ENCODE measurements at places on chromosomes 13 and 19.

DNA sequence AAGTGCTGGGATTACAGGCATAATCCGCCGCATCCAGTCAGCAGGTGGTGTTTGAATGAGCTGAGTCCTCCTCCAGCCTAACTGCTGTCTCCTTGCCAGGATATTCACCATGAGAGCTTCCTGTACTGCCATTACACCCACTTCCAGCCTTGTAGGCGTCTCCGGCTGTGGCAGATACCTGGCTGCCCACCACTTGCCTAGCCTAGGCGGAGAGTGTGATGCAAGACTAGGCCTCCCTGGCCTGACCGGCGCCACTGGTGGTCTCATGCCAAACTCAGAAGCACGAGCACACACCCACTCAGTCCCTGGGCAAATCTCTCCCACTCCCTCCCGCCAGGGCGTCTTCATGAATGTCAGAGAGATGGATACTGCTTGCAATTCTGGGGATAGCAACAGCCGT is 16.6 kb downstream of the IL12RB1 start:
- no peak for DNase-seq

GRCh38 chr13:53408847-53409568 is 380.4 kb downstream of the OLFM4 start:
- no peak for DNase-seq

- DNase-seq, result peak; percentile 21
These were observed 12.3 kb upstream of the SACS start for GRCh38 chr13:23445794-23446193.

DNA sequence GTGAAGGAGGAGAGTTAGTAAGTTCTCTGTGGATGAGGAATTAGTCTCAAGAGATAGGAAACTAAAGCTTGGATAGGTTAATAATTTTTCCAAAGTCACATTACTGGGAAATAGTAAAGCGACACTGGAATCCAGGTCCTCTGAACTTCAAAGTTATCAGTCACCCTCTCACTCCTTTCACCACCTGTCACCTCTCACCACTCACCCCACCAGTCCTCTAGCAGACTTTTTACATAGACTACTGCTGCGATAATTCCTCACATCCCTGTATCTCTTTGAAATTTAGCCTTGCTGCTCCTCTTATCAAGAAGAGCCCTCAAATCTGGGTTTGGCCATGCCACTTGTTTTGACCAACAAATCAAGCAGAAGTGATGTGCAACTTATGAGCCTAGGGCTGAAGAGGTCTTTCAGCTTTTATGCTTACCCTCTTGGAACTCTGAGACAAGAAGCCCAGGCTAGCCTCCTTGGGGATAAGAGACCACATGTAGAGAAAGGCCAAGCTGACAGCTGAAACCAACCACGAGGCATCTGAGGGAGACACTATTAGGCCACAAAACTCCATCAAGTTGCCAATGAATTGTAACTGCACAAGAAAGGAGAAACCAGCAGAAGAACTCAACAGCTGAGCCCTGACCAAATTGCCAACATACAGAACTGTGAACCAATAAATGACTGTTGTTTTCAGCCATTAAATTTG is 41.2 kb downstream of the STARD13 start:
- no peak for DNase-seq

DNA sequence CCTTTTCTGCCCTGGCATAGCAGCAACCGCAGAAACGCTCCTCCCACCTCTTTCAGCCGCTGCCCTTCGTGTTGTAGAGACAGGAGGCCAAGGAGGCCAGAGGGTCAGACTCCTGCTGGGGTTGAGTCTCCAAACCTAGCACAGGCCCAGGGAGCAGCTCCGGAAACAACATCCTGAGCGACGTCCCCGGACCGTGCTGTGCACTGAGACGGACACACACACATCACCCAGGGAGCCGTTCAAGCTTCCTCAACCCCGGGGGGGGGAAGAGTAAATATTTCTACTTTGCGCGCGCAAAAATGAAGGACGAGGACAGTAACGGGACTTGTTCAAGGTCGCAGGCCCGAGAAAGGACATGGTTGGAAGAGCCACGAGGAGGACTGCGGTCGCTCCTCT is 657 bp downstream of the ZNF550 start:
- peak; percentile 42 for DNase-seq

DNA sequence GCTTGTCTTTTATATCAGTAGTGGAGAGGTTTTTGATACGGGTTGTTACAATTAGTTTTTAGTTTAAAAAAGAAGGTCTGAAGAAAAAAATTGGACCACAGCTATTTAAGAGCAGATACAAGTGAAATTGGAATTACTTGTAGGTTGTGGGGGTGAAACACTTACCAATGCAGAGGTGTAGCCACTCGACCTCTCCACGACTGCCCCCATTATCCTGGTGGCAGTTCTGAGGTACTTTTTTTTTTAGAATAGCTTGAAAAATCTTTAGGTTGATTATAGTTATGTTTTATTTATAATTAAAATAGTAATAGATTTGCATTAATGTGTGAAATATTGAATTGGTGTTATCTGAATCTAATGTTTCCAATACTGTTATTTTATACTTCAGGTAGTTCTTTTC is 60.7 kb downstream of the PAN3 start:
- DNase-seq, result no peak

DNA sequence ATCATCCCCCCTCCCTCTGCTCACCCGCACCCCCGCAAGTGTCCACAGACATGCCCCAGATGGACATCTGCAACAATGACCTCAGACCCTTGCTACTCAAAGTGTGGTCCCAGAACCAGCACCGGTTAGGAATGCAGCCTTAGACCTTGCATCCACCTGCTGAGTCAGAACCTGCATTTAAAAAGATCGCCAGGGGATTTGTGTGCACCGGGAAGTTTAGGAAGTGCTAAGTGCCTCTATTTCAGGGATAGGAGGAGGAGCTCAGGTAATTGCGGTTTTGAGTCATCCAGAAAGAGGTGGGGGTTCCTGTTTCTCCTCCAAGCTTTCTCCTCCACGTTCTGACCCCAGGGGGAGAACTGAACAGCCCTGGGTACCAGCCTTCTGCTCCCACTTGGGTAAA is 46.2 kb downstream of the CACNA1A start:
- DNase-seq, result no peak

DNA sequence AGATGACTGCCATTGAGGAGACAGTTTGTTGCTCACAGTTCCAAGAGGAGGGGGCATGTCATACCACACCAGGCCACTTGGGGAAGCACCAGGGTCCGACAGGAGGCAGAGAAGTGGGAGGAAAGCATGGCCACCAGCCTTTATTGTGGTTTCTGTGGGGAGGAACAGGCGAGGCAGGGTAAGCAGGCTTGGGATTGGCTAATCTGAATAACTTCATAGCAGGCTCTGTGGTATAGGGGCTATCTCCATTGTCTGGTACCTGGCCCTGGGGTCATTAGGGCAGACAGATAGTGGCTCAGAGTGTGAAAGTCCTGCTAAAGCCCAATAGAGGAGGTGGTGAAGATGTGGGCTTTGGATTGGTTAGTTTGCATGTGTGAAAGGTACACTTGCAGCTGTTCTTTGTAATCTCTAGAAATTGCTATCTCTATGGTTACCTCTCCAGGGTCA is 35.5 kb downstream of the CBY2 start:
- peak; percentile 11 for DNase-seq

DNA sequence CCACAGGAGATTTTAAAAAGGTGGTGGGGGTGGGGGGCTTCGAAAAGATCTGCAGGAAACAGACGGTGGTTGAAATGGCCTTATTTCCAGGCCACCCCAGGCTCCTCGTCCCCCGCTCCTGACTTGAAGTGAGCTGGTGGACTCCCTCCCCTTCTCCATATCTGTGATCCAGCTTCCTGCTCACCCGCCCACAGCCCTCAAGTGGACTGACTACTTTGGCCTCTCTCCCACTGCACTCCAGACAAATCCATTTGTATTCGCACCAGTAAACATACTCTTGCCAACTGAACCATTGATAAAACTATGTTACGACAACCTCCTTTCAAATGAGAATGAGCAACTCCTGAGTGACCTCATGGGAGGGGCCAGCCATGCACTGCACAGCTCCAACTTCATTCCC is 259.5 kb downstream of the COL4A1 start:
- no peak for DNase-seq

DNA sequence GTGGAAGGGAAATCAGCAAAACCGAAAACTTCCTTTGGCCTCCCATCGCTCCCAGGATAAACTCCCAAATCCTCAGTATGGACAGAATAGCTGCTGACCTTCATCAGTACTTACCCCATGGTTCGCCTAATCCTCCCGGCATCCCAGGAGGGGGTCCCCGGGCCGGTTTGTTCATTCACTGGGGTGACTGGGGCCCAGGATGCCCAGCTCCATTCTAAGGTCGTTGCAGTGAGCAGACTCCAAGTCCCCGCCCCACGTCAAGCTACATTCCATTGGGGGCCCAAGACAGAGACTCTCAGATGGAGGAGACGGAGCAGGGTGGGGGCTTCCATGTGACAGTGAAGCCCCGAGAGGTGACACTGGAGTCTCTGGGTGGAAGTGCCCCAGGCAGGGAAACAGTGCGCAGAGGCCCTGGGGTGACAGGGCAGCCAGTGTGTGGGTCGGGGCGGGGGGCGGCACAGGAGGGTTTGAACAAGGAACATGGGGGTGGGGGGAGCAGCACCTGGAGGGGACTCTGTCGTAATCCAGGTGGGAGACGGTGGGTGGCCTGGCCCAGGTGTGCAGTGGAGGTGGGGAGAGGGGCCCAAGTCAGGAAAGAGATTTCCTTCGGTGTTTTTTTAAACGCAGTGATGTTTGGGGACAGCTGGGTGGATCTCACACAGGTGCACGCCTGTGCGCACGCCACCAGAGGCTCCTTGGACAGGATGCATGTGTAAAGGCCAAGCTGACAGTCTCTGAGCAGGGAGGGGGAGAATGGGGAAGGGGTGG is 5.1 kb downstream of the SSBP4 start:
- no peak for DNase-seq

DNA sequence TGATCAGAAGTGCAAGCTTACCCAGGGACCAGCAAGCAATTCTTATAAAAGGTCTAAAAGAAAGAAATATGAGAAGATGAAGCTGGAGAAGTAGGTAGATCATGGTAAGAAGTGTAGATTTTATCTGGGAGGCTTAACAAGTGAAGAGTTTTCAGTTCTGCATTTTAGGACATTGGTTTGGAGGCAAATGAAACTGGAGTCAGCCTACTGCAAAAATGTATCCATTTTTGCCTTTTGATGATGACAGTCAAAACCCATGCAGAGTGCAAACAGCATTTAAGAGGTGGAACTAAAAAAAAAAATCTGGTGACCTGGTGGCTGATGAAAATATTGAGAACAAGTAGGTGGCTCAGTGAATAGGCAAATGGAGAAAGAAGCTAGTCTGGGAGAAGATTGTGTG is 216.9 kb downstream of the DNAJC15 start:
- DNase-seq, result no peak

DNA sequence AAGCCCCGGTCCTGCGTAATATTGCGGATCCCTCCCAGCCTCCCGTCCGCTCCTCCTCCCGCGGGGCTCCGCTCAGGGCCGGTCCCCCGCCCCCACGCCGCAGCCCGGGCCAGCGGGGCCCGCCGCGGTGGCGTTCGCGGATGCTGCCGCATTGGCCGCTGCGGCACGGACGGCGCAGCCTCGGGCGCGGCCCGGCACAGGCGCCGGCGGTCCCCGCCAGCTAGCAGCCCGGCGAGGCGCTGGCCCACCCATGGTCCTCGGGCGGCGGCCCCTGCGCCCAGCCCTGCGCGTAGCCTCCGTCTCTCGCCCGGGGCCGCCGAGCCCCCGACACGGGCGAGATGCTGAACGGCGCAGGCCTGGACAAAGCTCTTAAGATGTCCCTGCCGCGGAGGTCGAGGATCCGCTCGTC is at the start of gene ATP8A2:
TSS of gene ATP8A2 (plus strand) at position 100 of the 409 bp plus-strand sequence. CDS start at position 339, 239 bp downstream.
- DNase-seq, result no peak

GRCh38 chr19:32542477-32543108 is 38.4 kb upstream of the PDCD5 start:
- DNase-seq, result no peak

GRCh38 chr13:39820606-39821005 is 165.1 kb downstream of the COG6 start:
- DNase-seq, result no peak

GRCh38 chr13:90293793-90294361 is 1053.6 kb upstream of the MIR17HG start:
- no peak for DNase-seq

DNA sequence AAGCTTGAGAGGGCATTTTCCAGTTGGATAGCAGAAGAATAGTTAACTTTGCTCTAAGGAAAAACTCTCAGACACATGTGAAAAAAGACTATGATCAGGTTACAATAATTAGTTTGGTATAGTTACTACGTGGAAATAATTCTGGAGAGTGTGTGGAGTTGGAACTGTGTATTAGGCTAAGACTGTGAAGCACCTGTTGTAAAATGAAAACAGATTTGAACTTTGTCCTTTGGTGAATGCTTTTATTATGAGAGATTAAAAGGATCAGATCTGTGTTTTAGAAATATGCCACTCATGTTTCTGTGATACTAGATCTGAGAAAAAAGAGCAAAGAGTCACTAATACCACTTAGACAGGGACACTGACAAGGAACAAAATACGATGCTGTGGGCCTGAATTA is 807.5 kb upstream of the ATXN8OS start:
- DNase-seq, result no peak

GRCh38 chr19:51226067-51226466 is 1.2 kb downstream of the CD33 start:
- no peak for DNase-seq

- no peak for DNase-seq
These were observed 242.1 kb downstream of the TSHZ3 start for GRCh38 chr19:31107096-31107495.

Data from MCF 10A (cell line).